Activated CD8-positive, alpha-beta T cell treated with anti-CD3 and anti-CD28 coated beads for 36 hours (primary cell): ENCODE measurements at places on chromosomes 6 and 20. TPM values are rescaled to one million over a fixed set of nuclear protein-coding genes. Genes with fewer than 3 reads are reported as not detected.

- no peak for DNase-seq
Measured at GRCh38 chr6:170268216-170269129, 22.4 kb downstream of the DLL1 start.

- no peak for DNase-seq
Measured at GRCh38 chr6:140758169-140758877, 1374.4 kb upstream of the GJE1 start.

DNA sequence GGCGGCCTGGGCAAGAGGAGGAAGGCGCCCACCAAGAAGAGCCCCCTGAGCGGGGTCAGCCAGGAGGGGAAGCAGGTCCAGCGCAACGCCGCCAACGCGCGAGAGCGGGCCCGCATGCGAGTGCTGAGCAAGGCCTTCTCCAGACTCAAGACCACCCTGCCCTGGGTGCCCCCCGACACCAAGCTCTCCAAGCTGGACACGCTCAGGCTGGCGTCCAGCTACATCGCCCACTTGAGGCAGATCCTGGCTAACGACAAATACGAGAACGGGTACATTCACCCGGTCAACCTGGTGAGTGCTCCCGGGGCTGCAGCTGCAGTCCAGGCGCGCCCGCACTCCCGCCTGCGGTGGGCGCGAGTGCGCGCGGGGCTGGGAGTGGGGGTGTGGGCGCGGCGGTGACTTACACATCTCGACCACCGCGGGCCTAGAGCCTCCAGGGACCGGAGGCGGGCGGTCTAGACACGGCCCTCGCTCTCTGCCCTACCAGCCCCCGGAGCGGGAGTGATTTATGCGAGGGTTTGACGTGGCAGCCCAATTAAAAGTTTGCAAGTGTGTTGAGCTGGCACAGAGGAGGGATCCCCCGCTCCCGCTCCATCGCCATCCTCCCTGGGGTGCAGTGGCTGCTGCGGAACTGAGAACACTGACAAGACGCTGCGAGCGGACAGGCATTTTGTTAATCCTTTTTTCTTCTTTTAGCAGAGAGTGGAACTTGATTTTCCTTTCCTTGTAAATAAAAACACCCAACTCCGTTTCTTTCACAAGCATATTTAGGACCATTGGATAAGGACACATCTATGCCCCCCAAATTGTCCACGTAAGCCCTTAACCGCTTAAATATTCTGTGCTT lies 867 bp downstream of the TCF21 start:
- peak; percentile 26 for DNase-seq

Gene LCA5
- total RNA-seq, result 0.07 TPM
